Stimulated activated CD8-positive, alpha-beta memory T cell treated with anti-CD3 and anti-CD28 coated beads, Interleukin-15, amount 100 ng/mL, for 1 hour (primary cell): ENCODE measurements at places on chromosomes 12 and 14.
A peak's percentile ranks its signal among the peaks of the same experiment; 100 is the strongest.

- DNase-seq = no peak
These were observed 539.8 kb downstream of the NRXN3 start for GRCh38 chr14:78709795-78710557.

DNA sequence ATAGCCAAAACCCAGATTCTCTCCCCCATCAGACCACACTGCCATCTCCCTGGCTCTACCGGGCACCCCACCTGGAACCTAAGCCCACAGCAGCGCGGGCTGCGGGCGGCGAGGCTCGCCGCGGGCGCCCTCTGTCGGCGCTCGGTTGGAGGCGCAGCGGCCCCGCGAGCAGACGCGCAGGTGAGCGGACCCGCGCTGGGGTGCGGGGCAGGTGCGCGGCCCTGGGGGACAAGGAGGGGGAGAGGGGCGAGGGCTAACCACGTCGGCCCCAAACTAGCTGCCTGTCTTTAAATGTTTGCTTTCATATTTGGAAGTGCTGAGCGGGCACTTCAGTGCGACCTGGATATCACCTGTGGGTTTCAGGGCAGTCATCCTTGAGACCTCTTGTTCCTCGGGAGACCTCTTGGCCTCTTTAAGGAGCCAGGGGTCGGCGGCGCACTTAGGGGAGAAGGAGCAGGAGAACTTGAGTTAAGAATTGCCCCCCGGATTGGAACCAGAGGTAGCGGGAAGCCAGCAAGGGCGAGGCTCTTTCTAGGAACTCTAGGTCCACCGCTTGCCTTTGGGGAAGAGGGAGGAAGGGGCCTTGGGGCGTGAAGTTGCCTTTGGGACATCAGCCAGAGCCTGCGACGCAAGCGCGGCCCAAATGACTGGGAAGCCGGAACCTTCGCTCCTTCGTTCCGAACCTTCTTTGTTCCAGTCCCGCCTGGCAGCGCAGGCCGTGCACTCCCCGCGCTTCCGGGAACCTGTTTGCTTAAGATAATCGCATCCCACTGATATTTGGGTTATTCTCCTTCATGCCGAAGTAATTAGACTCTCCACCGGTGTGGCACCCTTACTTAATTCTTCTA, 78.7 kb downstream of the NEDD1 start:
- DNase-seq = no peak

DNA sequence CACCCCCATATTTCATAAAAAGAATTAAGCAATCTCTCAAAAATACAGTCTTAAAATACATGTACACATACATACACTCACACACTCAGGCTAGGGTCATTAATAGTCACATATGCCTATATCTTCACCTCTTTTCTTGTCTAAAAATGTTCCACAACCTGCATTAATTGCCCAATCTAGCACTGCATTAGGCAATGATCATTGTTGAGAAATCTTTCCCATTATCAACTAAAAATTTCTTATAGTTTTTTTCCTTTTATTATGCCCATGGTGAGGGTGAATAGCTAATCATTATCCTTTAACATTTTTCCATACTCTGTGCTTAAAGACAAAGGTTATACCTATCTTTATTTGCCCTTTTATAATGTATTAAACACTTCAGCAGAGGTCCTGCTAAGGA, 38.3 kb downstream of the FSCB start:
- DNase-seq = no peak

- DNase-seq = no peak
These were observed 75.7 kb downstream of the TSPAN9 start for GRCh38 chr12:3152892-3153291.

DNA sequence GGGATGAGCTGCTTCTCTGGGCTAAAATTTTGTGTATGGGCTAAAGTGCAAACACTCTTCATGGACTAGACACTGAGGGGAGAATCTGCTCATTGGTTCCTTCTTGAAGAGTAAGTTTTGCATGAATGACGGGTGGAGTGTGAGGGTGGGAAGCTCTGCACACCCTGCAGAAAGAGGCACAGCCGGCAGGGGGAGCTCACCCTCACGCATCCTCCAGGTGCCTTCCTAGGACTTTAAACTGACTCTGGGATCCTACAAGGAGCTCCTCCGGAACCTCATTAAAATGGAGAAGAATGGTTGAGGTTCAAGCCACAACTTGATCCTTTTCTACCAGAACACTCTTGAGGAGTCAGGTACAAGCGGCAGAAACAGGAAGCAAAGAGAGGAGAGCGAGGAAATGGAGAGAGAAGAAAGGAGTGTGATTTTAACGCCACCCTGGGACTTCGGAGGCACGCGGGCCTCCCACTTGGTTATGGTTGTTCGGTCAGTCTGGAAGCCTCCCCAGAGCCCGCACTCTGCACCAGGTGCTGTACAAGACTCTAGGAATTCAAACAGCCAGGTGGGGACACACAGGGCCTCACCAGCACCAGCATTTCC, 87.5 kb downstream of the SETD3 start:
- DNase-seq = no peak

DNA sequence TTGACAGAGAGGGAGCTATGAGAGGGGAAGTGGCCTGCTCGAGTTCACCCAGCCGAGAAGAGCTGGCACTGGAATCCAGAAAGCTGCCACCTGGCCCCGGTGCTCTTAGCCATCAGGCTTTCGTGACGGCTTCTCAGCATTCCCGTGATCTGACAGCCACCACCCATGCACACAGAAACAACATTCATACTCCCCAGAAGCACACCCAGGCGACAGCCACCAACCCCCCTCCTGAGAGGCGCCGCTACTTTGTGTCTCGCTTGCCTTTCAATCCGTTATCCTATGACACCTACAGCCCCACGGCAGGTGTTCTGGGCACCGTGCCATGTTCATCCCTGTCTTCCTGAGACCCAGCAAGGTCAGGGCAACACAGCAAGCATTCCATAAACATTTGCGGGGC, 31.4 kb downstream of the PSMC1 start:
- DNase-seq = no peak

DNA sequence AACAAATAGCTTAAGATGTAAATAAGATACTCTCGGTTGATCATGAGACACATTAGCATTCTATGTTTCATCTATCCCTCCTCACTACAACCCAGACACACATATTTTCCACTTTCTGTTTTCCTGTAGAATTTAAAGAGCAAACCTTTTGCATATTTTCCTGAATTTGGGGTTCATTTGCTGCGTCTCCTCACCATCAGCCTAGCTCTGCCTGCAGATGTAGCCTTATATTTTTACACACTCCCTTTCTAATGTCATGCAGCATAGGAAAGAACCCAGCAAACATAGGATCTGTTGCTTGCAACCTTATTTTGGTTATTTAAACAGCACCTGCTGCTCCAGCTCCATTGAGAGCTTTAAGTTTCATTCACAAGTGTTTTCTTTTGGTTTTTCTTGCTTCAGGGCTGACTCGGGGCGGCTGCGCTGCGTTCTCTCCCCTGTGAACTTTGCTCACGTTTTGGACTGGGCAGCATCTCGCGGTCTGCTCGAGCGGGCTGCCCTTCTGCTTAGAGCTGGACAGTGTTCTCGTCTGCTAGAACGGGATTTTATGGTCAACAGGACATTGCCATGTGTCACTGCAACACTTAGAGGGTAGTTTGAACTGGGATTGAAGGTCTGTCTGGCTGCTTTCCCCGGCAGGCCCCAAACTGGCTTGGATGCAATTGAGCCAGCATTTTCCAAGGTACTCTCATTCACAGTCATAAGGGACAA, 57.8 kb upstream of the VRK1 start:
- no peak for DNase-seq

- no peak for DNase-seq
These were observed at the start of gene SPATS2 for GRCh38 chr12:49367381-49368239. Gene SPATS2, plus strand, starts transcription at chr12:49367462. Its CDS starts 93,551 bp downstream, at chr12:49461013.

- no peak for DNase-seq
These were observed 217.2 kb downstream of the C12orf50 start for GRCh38 chr12:87812030-87812429.

- DNase-seq = no peak
These were observed 122.2 kb upstream of the METAP2 start for GRCh38 chr12:95351748-95352147.

DNA sequence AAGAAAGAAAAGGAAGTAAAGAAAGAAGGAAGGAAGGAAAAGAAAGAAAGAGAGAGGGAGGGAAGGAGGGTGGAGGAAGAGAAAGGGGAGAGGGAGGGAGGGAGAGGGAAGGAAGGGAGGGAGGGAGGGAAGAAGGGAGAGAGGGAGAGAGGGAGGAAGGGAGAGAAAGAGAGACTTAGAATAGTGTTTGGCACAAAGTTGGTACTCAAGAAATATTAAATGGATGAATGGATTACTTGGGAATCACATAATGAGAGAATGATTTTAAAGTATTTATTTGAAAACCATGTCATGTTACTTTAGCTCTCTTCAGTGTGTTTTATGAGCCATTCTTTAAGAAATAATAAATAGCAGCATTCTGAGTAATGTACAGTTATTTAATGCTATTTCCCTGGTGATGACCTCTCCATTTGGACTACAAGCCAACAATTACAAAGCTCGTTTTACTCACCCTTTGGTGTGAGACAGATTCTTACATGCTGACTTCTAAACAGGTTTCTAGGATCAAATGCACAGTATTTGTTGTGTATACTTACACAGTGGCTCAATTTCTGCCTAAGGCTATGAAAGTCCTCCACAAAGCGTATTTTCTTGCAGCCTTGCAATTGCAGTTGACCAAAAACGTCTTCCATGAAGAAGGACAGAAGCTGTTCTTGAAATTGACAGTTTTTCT, 861 bp downstream of the IL26 start:
- no peak for DNase-seq

DNA sequence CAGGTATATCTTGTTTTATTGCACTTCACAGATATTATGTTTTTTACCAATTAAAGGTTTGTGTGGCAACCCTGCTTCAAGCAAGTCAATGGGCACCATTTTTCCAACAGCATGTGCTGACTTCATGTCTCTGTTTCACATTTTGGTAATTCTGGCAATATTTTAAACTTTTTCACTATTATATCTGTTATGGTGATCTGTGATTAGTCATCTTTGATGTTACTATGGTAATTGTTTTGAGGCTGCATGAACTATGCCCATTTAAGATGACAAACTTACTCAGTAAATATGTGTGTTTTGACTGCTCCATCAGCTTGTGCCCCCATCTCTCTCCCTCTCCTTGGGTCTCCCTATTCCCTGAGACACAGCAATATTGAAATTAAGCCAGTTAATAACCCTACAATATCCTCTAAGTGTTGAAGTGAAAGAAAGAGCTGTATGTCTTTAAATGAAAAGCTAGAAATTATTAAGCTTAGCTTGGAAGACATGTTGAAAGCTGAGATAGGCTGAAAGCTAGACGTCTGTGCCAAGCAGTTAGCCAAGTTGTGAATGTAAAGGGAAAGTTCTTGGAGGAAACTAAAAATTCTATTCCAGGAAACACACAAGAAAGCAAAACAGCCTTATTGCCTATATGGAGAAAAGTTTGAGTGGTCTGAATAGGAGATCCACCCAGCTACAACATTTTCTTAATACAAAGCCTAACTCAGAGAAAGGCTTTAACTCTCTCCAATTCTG, 365.1 kb downstream of the ATP23 start:
- no peak for DNase-seq

- DNase-seq = no peak
These were observed 134.6 kb downstream of the TMEM121 start for GRCh38 chr14:105660816-105661531.

GRCh38 chr12:93115198-93115601, 186.1 kb upstream of the EEA1 start:
- no peak for DNase-seq

DNA sequence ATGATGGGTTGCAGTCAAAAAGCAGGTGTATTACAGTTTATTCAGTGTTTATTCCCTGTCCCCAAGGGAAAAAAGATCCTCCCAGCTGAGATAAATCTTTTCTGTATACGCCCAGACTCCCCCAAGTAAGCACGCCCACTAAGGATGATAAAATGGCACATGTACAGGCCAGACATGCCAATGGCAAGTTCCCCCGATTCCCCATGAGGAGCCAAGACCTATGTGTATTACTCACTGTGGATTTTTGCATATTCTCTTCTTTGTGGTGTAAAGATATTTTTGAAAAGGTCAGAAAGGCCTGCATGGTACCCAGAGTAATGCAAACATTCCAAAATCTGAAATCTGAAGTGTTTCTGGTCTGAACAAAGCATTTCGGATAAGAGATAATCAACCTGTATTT, 22.2 kb downstream of the NR2C1 start:
- no peak for DNase-seq

DNA sequence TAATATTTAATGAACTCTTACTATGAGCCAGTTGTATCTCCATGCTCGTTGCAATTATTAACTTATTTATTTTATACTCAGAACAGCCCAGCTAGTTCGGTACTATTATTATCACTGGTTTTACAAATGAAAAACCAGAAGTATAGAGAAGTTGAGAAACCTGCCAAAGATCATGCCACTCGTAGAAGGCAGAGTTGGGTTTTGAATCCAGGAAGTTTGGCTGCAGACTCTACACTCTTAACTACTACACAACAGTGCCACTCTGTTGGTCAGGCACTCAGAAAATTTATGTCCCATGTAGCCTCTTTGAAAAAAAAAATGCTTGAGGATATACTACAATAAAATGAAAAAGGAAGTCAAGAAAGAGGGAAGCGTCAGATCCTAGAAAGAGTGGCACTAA, 71.5 kb upstream of the ARID2 start:
- no peak for DNase-seq

DNA sequence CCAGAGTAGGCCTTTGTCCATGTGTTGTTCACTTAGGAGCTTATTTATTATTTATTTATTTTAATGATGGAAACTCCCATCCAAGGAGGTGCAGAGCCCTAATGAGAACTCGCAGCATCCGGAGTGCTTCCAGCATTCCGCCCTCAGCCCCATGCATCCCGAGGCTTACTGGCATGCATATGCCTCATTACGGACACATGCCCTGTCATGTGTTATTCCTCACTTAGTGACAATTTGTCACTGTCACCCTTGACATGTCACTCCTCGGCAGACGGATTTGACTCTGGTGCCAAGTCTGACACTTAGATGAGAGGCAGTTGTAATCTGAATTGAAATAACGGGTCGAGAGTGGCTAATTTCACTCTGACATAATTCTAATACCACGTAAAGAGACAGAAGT, 132.8 kb downstream of the VRK1 start:
- DNase-seq = no peak

- DNase-seq = no peak
These were observed 512 bp downstream of the PDE1B start for GRCh38 chr12:54549774-54550451.

DNA sequence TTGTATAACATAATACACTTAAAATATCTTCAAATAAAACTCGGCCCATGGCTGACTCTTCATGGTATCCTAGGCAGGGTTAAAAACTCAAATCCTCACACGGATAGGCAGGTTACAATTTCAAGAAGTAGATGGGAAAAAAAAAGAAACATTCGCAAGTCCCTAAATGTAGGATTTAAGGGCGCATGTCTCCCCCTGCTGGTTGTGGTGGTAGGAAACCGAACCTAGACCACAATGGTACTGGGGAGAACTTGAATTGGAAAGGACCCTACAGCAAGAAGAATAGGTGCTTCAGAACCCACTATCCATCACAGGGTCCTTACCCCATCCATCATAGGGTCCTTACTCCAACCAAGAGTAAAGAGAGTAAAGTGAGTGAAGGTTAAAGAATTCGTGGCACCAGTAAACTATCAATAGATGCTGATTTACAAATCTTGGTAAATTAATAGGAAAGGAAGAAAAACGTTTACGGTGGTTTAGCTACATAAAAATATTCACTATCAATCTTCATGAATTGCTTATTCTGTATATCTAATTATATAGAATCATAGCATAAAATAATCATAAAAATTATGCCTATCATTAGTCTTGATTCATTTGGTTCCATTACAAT, 3.3 kb upstream of the CIPC start:
- peak; percentile 72 for DNase-seq

- DNase-seq = no peak
These were observed 84.0 kb downstream of the PELI2 start for GRCh38 chr14:56202256-56202655.

GRCh38 chr12:5556946-5557673, 125.2 kb downstream of the NTF3 start:
- DNase-seq = no peak
